ENCODE measurements at places on chromosomes 12 and 14. TPM values are rescaled to one million over a fixed set of nuclear protein-coding genes. Genes with fewer than 3 reads are reported as not detected.

Gene LRTM2
- total RNA-seq, result 0.05 TPM

Gene NPFF
- not detected for total RNA-seq

Gene LYZ
- total RNA-seq, result 0.45 TPM

Gene SIX6
- total RNA-seq, result not detected

Gene SYT1
- total RNA-seq, result 5.2 TPM

Gene RNASE1
- total RNA-seq, result 0.17 TPM

Gene NAV3
- total RNA-seq, result 4.3 TPM

Gene KRT6A
- total RNA-seq, result 6.5 TPM

Gene BHLHE41
- 0.71 TPM for total RNA-seq

Gene OTOGL
- total RNA-seq, result not detected

Gene OVCH1
- not detected for total RNA-seq

Gene LUM
- not detected for total RNA-seq

Gene OTX2
- total RNA-seq, result not detected

Gene OR4K2
- not detected for total RNA-seq

Gene DEPDC4
- total RNA-seq, result 1.5 TPM

Gene RFLNA
- 0.24 TPM for total RNA-seq

Gene IKBIP
- 76.0 TPM for total RNA-seq

Gene KRT3
- 0.08 TPM for total RNA-seq

Gene TM7SF3
- total RNA-seq, result 75.5 TPM

Gene TAS2R30
- total RNA-seq, result not detected

Gene PPP4R3A
- total RNA-seq, result 75.2 TPM

Gene STXBP6
- 2.4 TPM for total RNA-seq

Gene SMCO2
- total RNA-seq, result 0.12 TPM

Gene SOAT2
- 0.40 TPM for total RNA-seq

Gene PRPF39
- total RNA-seq, result 19.6 TPM

Gene FSCB
- not detected for total RNA-seq

Gene CCDC196
- not detected for total RNA-seq

Gene EML1
- 36.5 TPM for total RNA-seq

Gene TMEM229B
- 0.23 TPM for total RNA-seq

Gene SRGAP1
- 10.5 TPM for total RNA-seq

Gene SERPINA6
- 1.4 TPM for total RNA-seq

Gene AVPR1A
- not detected for total RNA-seq

Gene CPNE8
- total RNA-seq, result 10.7 TPM

Gene FERMT2
- 42.7 TPM for total RNA-seq

Gene CLEC2A
- total RNA-seq, result not detected

Gene CIDEB
- total RNA-seq, result 0.32 TPM

Gene FNTB
- total RNA-seq, result 22.7 TPM

Gene IL22
- not detected for total RNA-seq

Gene CNTN1
- 55.1 TPM for total RNA-seq

Gene KRT85
- not detected for total RNA-seq

Gene TNFAIP2
- 346 TPM for total RNA-seq

Gene KRT83
- total RNA-seq, result 7.2 TPM

Gene PABPN1
- total RNA-seq, result 143 TPM

Gene KRT2
- total RNA-seq, result not detected

Gene RDH11
- total RNA-seq, result 61.0 TPM

Gene HCFC2
- total RNA-seq, result 4.5 TPM

Gene RNF212B
- total RNA-seq, result not detected

Gene SYNDIG1L
- total RNA-seq, result not detected

Gene ACRBP
- 0.24 TPM for total RNA-seq

Gene ETFRF1
- 8.1 TPM for total RNA-seq

Gene TAC3
- not detected for total RNA-seq
